ENCODE measurements at places on chromosomes 4 and X.

- no peak for DNase-seq
Observed at GRCh38 chrX:109840585-109840984, 107.5 kb upstream of the ACSL4 start.

DNA sequence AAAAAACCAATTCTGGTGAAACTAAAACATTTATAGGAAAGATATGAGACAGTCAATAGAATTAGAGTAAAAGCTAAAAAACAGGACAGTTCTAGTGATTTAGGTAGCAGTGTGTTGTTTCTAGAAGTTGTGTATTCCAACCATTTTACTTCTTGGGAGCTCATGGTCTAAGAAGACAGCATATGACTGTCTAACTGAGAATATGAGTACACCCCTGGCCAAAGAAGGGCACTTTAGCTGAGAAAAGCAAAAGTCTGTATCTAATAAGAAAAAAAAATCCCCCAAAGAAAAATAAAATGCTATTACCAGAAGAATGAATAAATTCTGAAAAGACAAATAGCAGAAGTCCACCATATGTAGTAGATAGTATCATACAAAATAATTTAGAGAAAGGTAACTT lies 26.4 kb downstream of the EREG start:
- DNase-seq = no peak

- no peak for DNase-seq
Observed at GRCh38 chrX:70196961-70197720, 19.9 kb downstream of the DGAT2L6 start.

- DNase-seq = no peak
Observed at GRCh38 chrX:84064164-84064563, 123.8 kb downstream of the RPS6KA6 start.

GRCh38 chrX:24055043-24055356 lies 244 bp downstream of the EIF2S3 start:
- no peak for DNase-seq

- peak; percentile 8 for DNase-seq
Observed at GRCh38 chrX:74133156-74133796, 170.7 kb upstream of the ZCCHC13 start.

DNA sequence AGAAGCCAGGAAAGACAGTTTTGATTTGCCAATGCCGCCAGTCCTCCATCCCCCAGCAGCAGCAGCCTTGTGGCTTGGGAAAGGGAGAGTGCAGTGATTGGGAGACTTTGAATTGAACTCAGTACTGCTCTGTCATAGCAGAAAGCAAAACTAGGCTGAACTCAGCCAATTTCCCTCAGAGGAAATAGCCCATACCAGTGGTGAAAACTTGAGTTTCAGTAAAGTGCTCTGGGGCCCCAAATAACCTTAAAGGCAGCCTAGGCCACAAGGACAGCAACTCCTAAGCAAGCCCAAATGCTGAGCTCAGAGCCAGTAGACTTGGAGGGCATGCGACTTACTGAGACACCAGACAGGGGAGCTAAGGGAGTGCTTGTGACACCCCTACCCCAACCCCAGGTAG lies 2.0 kb upstream of the PROM1 start:
- no peak for DNase-seq

DNA sequence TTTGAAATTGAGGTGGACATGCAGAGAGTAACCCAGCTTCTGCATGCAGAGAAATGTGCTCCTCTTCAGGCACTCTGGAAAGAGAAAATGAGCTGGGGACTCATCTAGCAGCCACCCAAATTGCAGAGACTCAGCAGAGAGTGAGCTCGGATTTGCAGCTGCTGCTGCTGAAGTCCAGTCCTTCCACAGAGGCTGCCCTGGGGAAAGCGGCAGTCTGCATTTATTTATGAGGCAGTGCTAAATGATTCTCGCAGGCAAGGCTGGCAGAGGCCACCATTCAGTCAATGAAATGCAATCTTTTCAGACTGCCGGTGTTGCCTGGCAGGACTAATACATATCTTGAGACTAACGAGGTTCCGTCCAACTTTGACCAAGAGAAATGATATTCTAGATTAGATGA lies 404.8 kb downstream of the NLGN4X start:
- DNase-seq = no peak

GRCh38 chrX:155767876-155768769 lies 113.0 kb upstream of the VAMP7 start:
- DNase-seq = no peak

GRCh38 chrX:155052738-155053498 lies 18.0 kb downstream of the CMC4 start:
- no peak for DNase-seq

DNA sequence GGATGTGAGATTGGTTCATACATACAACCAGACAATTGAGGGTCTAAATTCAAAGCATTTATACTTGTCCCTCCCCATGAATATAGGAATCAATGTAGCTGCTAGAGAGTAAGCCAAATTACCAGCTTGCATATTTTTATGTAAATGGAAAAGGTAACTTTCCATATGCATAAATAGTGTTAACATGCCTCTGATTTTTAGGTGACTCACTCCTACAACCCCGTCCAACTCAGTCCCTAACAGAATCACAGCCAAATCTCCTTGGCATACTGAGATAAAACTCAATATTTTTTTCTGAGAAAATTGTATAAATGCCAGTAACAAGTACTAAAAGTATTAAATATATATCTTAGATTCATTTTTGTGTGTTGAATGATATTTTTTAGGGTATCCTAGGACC lies 67.2 kb downstream of the INPP4B start:
- no peak for DNase-seq

- DNase-seq = peak; percentile 43
Observed at GRCh38 chr4:25439918-25440477, 62.9 kb downstream of the ANAPC4 start.

- no peak for DNase-seq
Observed at GRCh38 chr4:27046851-27047250, 186.2 kb downstream of the STIM2 start.

GRCh38 chr4:122633211-122633610 lies 12.3 kb upstream of the IL21 start:
- DNase-seq = no peak

DNA sequence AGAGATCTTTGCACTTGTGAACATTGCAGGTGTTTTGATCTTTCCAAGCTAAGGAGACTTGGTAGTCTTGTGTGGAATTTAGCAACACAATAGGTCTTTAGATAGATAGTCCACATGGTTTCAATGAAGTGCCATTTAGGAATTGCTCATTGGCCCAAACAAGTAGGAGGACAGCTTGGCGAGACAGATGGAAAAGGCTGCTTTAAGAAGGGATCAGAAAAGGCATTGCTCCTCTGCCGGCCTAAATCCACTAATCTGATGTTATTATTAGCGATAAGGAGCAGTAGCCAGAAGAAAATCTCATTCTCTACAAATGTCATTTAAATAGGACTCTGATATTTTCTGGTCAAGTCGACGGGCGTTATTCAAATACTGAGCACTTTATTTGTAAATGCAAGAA lies 99.7 kb downstream of the AFF2 start:
- no peak for DNase-seq

DNA sequence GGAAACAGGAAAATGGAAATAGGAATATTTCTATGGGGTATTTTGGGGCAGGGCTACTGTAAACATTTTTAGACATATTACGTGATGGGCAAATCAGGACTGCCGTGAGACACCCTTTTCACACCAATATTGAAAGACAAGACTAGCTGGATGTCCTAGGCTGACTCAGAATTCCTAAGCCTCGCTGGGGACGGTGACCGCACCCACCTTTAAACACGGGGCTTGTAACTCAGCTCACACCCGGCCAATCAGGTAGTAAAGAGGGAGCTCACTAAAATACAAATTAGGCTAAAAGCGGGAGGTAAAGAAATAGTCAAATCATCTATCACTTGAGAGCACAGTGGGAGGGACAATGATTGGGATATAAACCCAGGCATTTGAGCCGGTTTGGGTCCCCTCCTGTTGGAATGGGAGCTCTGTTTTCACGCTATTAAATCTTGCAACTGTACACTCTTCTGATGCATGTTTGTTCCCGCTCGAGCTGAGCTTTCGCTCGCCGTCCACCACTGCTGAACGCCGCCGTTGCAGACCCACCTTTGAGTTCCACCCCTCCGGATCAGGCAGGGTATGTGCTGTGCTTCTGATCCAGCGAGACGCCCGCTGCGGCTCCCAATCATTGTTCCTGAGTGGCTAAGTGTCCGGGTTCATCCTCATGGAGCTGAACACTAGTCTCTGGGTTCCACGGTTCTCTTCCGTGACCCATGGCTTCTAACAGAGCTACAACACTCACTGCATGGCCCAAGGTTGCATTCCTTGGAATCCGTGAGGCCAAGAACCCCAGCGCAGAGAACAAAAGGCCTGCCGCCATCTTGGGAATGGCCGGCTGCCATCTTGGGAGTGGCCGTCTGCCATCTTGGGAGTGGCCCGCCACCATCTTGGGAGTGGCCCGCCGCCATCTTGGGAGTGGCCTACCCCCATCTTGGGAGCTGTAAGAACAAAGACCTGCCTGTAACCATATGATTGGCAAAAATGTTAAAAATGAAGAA lies 152.6 kb downstream of the CRLF2 start:
- no peak for DNase-seq

DNA sequence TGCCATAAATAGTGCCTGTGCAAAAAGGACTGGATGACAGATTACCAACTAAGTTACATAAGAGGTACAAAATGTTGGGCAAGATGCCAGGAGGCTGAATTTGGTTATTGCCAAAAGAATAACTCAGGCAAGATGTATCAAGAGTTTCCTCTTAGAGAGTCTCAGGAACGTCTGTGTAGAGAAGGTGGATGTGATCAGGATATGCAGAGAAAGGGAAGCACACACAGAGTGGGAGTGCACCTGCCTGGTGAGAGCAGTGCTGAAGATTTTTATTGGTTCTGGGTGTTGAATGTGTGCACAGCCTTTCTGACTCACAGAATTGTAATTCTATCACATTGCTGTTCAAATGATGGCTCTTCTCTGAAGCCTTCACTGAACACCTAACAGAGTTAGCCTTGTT lies 156.8 kb upstream of the HS3ST1 start:
- no peak for DNase-seq

DNA sequence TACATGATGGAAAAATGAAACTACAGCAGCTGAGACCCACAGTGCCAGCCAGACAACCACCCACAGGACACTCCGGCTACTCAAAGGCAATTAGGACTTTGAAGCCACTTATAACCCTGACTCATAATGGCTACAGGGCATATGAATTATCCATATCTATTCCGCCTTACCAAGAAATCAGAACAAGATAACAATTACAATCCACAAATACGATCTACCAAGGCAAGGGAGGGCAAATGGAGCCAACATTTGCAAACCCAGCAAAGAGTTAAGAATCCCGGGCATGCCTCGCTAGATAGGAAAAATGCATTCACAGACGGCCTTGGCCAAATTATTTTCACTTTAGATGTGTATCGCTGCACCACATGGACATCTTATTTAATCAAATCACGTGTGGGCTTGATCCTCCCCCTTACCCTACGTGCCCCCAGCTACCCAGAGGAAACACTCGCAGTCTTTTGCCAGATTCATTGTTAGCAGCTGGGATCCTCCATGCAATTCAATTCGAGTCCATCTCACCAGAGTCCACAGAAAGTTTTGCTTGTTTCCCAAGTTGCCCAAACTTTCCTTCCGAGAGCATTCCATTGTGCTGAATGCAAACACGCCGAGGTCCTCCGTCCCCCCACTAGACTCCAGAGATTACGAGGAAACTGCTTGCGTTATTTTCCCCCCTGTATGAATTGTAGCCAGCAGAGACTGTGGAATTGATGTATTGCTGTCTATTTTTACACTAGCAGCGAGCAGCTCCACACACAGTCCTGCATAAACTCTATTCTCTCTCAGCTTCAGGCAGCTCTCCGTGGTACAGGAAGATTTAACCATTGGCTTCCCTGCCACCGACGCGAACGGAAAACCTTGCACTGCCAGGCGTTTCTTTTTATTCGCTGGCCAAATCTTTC lies 1.2 kb downstream of the PPARGC1A start:
- no peak for DNase-seq

- no peak for DNase-seq
Observed at GRCh38 chrX:3204606-3205005, 141.8 kb downstream of the MXRA5 start.

DNA sequence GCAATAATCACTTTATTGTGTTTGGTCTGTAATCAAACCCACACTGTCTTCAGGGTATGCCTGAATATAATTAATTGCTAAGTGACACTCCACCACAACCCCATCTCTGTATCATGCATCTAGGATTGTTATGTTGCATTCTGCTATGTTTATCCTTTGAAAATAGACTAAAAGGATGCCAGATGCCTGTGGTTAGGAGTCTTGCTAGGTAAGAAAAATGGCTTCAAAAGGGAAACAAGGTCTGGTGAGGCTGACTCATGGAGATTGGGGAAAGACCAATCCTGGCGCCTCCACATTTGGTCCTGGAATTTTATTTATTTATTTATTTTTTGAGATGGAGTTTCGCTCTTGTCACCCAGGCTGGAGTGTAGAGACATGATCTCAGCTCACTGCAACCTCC lies 360.5 kb upstream of the SLC7A11 start:
- no peak for DNase-seq

DNA sequence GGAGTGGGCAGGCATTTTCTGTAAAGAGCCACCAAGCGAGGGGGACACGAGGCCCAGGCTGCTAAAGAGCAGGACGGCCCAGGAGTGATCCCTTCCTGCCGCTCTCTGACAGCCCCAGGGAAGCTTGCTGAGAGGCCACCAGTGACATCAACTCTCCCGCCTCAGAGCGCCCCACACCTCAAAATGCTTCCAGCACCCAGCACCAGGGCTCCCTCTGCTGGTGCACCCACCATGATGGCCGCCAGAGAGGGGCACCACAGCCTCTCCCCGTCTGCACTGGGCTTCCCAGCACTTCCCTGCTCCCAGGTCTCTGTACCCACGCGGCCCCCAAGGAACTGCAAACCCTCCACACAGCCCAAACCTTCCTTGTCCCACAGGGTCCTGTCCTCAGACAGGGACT lies 40.4 kb downstream of the GAK start:
- no peak for DNase-seq

DNA sequence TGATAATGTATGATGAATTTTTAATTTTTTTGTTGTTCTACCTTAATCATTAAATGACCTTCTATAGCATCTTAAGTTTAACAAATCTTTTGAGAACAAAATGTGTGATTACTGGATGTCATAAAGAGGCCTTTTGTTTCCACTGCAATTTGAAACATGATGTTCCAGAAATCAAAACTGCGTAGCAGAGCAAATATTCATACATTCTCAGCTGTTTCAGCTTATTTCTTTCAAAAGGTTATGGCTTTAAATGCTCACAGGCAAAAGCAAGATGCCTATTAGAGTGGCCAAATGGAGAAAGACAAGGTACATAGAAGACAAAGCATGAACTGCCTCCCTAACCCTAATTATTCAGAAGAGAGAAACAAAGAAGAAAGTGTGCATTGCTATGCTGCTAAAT lies 233.0 kb upstream of the SLC7A11 start:
- DNase-seq = no peak

Data from NCI-H1048 (cell line).